ENCODE measurements at places on chromosomes 7 and 10.

- H3K27me3 ChIP-seq, result no peaks in the 10 kb centered on the region
- H3K27ac ChIP-seq, result no peak overlapping the region
- no peaks in the 10 kb centered on the region for H3K4me1 ChIP-seq
- no peak for DNase-seq
- H3K36me3 ChIP-seq, result no peaks in the 10 kb centered on the region
These were observed 153.7 kb downstream of the NRBF2 start for GRCh38 chr10:63286754-63287264.

DNA sequence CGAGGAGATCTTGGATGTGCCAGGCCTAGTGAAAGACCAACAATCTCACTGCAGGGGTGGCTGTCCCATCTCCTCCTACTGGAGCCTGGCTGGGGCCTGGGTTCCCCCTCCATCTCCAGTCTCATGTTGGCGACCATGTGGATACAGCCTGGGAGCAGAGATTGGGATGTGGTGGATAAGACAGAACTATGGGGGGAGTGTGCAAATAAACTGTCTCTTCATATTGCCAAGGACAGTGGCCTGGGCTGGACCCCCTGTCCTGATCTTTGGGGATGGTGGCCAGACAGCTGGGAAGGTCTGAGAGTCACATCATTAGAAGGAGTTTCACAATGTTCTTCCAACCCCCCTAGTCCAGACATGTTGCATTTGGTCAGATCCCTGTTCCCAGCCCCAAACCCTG, 5.8 kb upstream of the MINDY4 start:
- no peak overlapping the region for H3K27ac ChIP-seq
- H3K4me3 ChIP-seq, result no peak overlapping the region
- H3K36me3 ChIP-seq, result no peaks in the 10 kb centered on the region
- H3K27me3 ChIP-seq, result no peaks in the 10 kb centered on the region

DNA sequence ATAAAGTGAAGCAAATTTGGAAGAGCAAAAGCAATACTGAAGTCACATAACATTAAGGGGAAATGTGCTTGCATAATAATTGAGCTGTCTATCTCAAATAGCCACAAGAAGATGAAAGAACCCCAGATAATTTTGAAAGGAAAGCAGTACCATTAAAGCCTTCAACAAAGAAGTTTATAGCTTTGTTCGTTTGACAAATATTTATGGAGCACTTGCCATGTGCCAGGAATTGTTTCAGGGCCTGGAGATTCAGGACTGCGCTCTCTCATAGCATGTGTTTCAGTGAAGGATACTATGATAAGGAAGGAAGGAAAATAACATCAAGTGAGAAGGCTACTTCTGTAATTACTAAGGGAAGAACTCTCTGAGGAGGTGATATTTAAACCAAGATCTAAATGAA, 212.3 kb upstream of the CSTF2T start:
- no peak overlapping the region for H3K27ac ChIP-seq
- H3K4me3 ChIP-seq, result no peak overlapping the region
- DNase-seq, result no peak
- H3K36me3 ChIP-seq, result no peaks in the 10 kb centered on the region
- no peaks in the 10 kb centered on the region for H3K4me1 ChIP-seq

DNA sequence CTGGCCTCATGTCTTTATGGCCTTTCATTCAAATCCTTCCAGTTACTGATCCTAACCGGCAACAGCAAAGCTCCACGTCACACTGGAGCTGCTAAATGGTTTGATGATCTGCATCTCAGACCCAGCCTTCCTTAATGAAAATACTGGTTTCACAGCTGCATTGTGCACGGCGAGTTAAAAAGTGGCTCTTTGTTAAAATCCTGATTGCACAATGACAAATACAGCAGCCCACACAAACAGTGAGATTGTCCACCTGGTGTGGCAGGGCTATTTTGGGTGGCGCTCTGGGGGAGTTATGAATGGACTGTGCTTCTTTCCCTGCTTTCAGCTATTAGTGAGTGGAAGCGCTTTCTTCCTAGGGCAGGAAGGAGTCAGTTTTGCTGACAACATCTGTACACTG, 63.4 kb upstream of the C1QL3 start:
- no peaks in the 10 kb centered on the region for H3K27me3 ChIP-seq
- DNase-seq, result no peak
- no peak overlapping the region for H3K27ac ChIP-seq
- no peaks in the 10 kb centered on the region for H3K4me1 ChIP-seq

GRCh38 chr10:30062090-30062489, 2.7 kb upstream of the JCAD start:
- peaks cover 18% of the 10 kb centered on the region for H3K27me3 ChIP-seq
- no peaks in the 10 kb centered on the region for H3K36me3 ChIP-seq

Data from muscle of leg (tissue), 16 donors.